B cell (primary cell): ENCODE measurements at places on chromosomes 5 and 9. TPM values are rescaled to one million over a fixed set of nuclear protein-coding genes. Genes with fewer than 3 reads are reported as not detected.

GRCh38 chr5:10625700-10626472, 62.0 kb downstream of the ANKRD33B start:
- DNase-seq = no peak

DNA sequence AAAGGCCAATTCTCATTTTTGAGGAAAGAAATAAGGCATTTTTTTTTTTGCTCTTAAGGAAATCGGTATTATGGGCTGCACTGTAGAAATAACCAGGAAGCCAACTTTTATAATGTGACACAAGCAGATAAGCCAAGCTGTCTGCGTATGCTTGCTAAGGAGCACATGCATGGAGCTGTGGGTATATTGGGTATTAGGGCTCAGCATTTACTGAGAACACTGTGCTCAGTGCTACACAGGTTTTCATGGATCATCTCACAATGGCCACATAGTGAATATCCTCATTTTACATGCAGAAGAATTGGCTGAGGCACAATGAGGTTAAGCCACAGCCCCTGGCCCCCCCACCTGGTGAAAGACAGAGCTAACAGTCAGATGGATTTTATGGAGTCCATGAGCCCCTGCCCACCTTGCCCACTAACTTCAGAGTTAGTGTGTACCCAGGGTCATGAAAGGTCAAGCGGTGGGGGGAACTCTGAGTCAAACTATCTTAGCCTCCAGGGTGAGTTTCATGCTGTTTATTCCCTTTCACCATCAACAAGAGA, 204.8 kb downstream of the SPATA31A6 start:
- DNase-seq = no peak

DNA sequence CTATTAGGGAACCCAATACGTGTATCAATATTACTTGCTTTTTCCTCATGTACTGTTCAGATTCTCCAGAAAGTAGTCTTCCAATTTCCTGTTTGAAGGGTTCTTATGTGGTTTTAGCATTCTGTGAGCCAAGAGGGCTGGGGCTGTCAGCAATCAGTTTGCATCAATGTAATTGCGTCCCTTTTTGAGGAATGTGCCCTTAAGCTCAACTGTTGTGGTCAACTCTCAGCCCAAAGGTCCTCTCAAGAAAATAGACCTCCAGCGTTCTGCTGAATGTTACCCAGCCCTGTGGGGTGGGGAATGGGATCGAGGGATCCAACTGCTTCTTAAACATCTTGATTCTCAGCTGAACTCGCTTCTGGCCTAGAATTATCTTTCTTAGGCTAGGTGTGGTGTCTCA, 43.8 kb upstream of the CDK20 start:
- no peak for DNase-seq

DNA sequence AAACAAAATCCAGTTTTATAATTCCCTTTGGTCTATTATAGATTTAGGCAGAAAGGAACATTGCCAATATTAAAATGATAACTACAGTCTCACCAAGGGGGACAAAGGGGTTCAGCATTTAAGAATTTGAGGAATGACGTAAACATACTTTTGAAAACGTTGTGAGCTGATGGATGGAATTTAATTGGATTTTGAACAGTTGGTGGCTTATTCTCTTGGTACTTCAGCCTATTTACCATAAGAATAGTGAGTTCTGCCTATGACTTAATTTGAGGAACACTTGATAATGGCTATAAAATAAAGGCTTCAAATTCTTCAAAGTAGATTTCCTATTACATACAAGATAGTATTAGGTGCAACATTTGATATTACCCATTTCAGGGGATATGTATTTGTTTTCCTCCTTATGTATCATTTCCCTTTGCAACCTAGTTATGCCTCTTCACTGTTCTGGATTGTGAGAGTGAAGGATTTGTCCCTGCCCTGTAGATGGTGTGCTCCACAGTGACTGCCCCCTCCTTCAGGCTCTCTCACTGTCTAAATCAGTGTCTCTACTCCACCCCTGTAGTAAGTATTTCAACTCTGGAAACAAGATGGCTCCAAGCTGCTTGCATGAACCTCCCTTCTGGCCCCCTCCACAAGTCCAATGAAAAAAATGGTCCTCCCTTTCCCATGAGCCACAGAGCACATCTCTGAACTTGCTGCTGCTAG, 225.6 kb downstream of the ARHGEF28 start:
- DNase-seq = no peak

GRCh38 chr9:127550751-127551150, 61.3 kb upstream of the STXBP1 start:
- no peak for DNase-seq

- no peak for DNase-seq
Measured at GRCh38 chr9:79976257-79977073, 404.7 kb downstream of the TLE4 start.

DNA sequence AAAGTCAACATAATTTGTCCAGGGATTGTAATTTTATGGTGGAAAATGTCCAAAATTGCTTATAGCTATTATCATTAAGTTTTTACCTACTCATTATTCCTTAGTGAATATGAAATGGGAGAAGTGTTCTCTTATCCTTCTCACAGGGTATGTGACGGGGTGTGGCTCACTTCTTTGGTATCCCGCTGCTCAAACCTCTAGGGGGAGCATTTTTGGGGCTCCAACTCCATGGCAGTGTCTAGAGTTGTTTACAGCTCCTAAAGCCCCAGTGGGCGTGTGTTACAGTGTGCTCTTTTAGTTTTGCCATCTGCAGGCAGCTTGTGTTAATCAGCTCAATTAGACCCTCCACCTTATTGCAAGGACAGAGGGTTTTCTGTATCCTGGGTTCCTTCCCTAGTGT, 89.4 kb downstream of the CDKN2A start:
- DNase-seq = no peak

DNA sequence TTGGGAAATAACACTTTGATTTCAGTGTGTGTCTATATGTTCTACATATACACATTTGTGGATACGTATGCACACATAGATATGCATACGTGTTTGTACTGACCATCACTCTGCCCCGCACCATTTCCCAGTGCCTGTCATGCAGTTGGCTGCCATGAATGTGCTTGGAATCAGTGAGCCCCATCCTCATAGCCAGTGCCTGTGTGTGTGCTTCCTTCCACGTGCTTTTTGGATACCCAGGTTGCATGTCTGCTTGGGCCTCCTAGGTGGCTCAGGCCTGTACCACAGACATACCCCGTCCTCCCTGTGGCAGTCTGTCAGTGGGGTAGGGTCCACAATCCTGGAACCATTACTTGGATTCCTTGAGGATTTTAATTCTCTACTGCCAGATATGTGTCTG, 243.6 kb downstream of the FANCC start:
- DNase-seq = no peak

- no peak for DNase-seq
Measured at GRCh38 chr5:38961691-38962090, 112.5 kb downstream of the RICTOR start.

DNA sequence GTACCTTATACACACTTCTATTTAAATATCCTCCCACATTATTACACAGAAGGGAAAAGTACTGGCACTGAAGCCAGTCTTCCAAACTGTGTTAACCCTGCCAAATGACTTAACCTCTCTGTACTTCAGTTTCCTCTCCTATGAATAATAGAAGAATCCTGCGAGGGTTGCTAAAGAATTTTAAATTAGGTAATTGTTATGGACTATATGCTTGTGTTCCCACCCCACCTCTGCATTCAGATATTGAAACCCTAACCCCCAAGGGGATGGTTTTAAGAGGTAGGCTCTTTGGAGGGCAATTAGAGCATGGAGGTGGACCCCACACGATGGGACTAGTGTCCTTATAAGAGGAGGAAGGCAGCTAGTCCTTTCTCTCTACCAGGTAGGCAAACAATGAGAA, 72.7 kb downstream of the TTLL11 start:
- DNase-seq = no peak

- DNase-seq = no peak
Measured at GRCh38 chr9:99103054-99103895, 1.6 kb upstream of the TGFBR1 start.

DNA sequence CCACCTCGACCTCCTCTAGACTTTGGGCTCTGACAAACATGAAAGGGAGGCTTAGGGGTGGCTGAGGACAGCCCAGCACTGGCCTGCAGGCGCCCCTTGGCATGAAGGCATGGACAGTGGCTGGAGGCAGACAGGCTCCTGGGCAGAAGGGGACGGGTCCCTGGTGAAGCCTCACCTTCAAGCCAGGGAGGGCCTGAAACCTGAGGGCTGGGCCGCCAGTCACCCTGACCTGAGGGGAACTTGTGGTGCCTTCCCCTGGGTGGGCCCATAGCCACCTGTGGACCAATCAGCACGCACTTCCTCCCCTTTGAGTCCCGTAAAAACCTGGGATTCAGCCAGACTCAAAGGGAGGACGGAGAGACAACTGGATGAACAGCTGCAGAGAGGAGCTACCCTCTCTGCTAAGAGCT, 90.4 kb upstream of the PUM3 start:
- no peak for DNase-seq

DNA sequence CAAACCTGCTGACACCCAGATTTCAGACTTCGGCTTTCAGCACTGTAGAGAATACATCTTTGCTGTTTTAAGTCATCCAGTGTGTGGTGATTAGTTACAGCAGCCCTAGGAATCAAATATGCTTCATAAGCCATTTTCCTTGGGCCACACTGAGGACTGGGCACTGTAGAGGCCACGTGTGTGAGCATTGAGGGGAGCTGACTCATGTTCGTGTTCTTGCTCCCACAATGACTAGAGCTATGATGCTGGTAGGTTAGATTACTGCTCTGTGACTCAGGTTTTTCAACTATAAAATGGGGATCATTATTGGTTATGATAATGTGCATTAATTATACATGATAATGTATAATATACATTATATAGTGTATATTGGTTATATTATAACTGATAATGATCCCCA, 96.5 kb upstream of the PALM2AKAP2 start:
- DNase-seq = no peak

DNA sequence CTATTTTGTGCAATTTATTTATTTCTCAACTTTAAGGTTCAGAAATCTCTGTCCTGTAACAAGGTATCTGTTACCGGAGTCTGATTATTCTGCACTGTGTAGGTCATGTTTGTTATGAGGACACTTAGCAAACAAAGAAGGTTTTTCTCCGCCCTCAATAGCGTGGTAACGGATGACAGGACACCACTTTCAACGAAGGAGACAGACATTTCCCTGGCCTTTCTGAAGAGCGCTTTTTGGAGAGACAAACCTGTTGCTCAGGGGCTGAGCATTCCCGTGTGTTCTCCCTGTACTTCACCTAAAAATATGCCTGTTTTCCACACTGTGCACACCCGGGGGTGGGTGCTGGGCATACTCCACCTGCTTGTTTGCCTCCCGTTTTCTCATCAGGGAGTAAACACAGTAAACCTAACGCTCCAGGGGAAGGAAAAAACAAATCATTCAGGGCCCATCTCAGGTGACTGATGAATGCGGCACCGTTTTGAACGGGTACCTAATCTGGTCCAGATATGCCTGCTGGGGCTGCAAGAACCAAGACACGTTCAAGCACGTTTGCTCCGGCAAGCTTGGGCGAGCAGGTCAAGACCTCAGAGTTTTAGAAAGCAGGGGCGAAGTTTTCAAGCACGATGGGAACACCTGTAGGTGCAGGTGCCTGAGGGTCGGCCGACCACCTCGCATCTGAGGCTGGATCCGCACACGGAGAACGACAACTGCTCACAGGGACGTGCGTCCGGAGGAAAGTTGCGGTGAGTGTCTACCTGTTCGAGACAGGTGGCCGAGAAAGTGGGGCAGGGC, 859 bp downstream of the RETREG1 start:
- no peak for DNase-seq

DNA sequence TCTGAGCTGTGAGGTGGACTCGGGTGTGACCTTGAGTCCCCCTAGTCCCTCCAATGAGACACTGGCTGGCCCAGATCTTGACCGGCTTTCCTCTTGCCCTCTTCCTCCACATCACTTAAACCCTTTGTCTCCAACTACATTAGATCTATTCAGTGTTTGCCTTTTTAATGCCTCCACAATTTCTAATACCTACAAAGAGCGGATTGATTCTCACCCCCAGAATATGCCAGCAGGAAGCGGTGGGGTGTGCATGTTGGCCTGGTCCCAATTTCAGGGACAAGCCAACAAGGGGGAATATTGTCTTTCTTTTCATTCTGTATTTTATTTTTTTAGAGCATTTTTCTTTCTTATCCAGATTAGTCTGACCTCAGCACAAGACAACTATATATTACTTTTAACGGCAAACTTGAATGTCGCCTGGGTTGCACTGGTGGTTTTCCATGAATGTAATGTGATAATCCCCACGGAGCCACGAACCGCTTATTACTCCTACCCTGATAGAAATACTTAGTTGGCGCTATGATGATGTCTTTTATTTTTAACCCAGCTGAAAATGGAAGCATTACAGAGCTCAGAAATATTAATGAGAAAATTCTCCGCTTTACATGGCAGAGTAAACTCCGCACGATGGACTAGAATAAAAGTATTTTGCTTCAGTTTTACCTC, 68.5 kb upstream of the MYO10 start:
- DNase-seq = no peak

- no peak for DNase-seq
Measured at GRCh38 chr5:53063176-53063575, 46.4 kb downstream of the MOCS2 start.

The SMIM33 gene
- total RNA-seq = not detected in 2 replicates

The NUTM2G gene
- not detected in 2 replicates for total RNA-seq

The FAM163B gene
- not detected in 2 replicates for total RNA-seq

The ORM2 gene
- not detected in 2 replicates for total RNA-seq

The SHC3 gene
- 0.05 TPM in 1 of 2 replicates, not detected in the other for total RNA-seq

The OTP gene
- not detected in 2 replicates for total RNA-seq

The MTRR gene
- total RNA-seq = 60.5 and 67.8 TPM in 2 replicates

The FGD3 gene
- 134 and 167 TPM in 2 replicates for total RNA-seq

The PCDHA5 gene
- not detected in 2 replicates for total RNA-seq

The MARCOL gene
- total RNA-seq = not detected in 2 replicates

The CTXN3 gene
- total RNA-seq = not detected in 2 replicates

The SNCAIP gene
- not detected in 2 replicates for total RNA-seq
